Tibial nerve (tissue), 4 donors: ENCODE measurements at places on chromosomes 16 and 17.
A peak's percentile ranks its signal among the peaks of the same experiment; 100 is the strongest.

DNA sequence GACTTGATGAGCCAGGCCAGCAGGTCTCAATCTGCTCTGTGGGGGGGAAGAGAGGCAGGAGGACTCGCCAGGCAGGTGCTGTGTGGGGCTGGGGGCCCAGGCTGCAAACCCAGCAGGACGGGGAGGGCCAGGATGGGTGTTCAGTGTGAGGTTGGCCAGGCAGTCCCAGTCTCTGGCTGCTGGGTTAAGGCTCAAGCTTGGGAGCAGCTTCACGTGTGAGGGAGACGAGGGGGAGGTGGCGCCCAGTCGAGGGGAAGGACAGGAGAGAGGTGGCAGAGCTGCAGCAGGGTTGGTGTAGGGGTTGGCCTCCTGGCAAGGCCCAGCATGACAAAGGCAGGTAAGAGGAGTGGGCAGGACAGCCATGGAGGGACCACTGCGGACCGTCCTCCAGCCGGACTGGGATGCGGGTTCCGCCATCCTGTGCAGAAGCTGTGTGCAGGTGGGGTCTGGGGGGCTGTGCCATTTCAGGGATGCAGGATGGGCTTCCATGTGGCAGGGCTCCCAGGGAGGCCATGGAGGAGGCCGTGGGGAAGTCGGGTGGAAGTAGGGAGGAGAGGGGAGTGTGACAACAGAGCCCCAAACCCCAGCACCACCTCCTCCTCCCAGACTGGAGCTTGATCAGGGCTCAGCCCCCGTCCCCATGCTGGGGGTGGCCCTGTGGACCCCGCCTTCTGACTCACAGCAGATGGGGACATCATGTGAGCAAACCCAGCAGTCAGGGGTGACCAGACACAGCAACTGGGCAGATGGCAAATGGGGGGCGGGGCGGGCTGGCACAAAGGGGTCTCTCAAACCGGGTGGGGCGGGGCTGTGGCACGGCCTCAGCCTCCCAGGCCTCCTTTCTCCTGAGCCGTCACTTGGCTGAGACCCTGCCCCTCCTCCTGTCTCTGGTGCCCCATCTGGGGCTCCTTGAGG, 2.8 kb downstream of the ADGRG1 start:
- DNase-seq = no peak

- peak; percentile 79 for DNase-seq
Observed at GRCh38 chr17:44222112-44222869, 2.8 kb upstream of the UBTF start.

GRCh38 chr17:74654742-74655141, 31.2 kb upstream of the CD300E start:
- no peak for DNase-seq

DNA sequence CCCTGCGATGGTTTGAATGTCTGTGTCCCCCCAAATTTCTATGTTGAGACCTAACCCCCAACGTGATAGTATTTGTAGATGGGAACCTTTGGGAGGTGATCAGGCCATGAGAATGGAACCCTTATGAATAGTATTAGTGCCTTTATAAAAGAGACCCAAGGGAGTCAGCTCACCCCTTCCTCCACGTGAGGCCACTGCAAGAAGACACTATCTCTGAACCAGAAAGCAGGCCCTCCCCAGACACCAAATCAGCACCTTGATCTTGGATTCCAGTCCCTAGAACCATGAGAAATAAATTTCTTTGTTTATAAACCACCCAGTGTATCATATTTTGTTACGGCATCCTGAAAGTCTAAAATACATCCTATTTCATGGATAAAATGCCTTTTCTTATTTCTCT, 64.4 kb upstream of the LRRC37A3 start:
- no peak for DNase-seq

DNA sequence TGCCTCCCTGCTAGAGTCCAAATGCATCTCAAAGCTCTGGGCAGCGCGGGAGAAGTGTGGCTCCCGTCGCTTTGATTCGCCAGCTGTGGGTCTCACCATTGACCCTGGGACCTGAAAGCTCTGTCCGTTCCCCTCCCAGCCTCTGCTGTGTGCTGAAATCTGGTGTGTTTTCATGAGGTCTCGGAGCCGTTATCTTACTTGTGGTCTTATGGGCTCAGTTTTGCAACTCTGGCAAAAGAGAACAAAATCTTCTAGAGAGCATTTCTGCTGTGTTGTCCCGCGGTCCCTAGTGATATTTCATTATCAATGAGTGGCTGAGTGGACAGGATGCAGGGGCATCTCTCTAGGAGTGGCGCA, 13.3 kb downstream of the CRISPLD2 start:
- no peak for DNase-seq

GRCh38 chr17:73336408-73337329, 24.9 kb upstream of the CDC42EP4 start:
- DNase-seq = no peak

DNA sequence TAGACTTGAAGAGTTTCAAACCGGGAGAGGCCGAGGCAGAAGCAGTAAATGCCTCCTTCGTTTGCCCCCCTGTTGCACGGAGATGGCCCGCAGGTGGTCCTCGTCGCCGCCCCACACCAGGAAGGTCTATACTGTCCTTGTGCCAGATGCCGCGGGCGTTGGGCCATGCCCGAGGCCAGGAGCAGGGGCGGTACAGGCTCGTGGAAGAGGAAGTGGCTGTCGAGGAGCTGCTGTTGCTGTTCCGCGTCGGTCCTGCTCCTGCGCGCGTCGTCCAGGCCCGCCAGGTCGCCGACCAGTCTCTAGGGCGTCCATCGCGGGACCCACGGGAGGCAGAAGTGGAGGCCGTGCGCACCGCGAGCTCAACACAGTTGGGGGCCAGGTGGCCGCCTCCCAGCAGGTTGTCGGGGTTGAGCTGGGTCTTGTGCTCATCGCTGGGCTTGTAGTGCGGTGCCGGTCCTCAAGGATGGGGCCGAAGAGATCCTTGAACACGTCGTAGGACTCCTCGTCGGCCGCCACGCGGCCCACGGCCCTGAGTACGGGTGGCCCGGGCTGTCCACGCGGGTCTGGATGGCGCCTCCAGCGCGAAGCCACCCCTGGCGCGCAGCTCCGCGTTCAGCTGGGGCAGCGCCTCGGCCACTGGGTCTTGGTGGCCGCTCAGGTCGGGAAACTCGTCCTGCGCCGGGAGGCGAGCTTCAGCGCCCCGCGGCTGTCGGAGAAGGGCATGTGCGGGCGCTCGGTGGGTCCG, 13.1 kb upstream of the C16orf87 start:
- no peak for DNase-seq

DNA sequence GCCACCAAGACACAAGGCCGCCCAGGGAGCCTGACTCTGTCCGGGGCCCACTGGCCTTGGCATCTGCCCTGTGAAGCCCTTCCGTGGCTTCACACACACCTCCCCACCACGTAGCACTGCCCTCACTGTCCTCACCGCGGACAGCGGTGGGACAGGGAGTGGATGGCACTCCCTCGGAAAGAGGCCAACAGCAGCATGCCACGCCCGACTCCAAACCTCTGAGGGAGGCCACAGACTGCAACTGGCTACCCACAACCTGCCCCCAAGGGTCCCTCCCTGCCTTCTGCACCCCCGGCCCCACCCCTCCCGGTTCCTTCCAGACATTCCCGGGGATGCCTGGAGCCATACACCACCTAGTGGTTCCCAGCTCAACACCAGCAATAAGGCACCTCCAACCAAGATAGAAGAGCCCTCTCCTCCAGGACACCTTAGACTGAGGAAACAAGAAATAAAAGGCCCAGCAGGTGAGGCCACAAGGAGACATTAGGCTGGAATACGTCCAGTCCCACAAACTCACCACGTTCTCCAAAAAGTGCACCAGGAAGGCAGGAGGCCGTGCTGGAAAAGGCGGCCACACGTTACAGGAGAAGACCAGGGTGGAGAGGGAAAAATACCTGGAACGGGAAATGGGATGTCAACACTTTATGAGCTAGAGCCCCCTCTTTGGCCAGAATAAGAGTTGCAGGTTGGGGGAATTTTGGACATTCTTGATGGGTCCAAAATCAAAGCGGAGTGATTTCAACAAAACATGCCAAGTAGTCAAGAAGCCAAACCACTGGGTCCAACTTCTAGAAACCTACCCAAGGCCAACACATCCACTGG, 310.0 kb downstream of the SOX9 start:
- no peak for DNase-seq

- DNase-seq = no peak
Observed at GRCh38 chr16:57798267-57798810, 4.0 kb downstream of the KIFC3 start.

DNA sequence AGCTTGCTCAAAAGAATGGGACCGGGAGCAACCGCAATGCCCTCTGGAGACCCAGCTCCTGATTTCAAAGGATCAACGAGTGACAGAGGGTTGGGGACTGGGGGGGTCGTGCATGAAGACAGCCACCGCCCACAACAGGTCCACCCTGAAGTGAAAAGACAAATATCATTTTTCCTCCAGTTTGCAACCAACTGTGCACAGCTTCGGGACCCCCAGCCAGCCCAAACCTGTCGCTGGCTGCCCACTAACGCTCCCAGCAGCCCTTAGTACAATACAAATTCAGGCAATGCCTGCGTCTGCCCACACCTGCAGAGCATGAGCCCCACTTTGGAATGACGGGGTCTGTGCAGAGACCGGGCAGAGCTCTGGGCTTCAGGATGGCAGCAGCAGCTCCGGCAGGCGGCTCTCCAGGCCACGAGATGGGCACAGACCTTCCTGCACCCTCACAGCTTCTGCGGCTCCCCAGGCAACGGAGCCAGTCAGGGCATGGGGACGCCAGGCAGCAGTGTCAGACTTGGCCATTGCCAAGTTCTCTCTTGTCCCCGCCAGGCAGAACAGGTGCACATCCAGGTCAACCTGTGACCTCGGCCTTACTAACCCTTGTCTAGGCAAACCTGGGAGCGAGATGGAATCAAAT, 60.1 kb downstream of the TBC1D16 start:
- no peak for DNase-seq

GRCh38 chr17:64635647-64636305, 26.3 kb downstream of the SMURF2 start:
- DNase-seq = no peak

DNA sequence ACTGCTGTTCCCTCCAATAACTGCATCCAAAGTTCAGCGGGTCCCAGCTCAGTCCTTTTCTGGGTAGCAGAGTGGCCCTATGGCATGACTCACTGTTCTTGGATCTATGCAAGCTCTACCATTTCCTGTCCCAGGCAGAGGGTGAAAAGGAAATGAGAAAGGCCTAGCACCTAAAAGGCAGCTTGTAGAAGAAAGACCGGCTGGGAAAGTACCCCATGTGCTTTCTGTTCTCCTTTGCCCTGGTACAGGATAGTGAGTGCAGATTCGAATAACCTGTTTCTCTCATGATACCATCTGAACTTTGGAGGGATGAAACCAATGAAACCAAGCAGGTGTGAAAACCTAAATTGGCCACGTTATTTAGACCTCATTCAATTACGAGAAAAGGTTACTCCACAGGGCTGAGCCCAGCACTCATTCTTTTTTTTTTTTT, 12.7 kb upstream of the HASPIN start:
- DNase-seq = no peak

- DNase-seq = no peak
Observed at GRCh38 chr17:13005530-13005929, 12.3 kb downstream of the ELAC2 start.

- no peak for DNase-seq
Observed at GRCh38 chr17:17934806-17935205, 37.4 kb downstream of the TOM1L2 start.

- peak; percentile 68 for DNase-seq
Observed at GRCh38 chr17:15265131-15265530, at the start of gene PMP22. Gene PMP22, minus strand, starts transcription at chr17:15265326. Its CDS starts 4,599 bp downstream, at chr17:15260727.

DNA sequence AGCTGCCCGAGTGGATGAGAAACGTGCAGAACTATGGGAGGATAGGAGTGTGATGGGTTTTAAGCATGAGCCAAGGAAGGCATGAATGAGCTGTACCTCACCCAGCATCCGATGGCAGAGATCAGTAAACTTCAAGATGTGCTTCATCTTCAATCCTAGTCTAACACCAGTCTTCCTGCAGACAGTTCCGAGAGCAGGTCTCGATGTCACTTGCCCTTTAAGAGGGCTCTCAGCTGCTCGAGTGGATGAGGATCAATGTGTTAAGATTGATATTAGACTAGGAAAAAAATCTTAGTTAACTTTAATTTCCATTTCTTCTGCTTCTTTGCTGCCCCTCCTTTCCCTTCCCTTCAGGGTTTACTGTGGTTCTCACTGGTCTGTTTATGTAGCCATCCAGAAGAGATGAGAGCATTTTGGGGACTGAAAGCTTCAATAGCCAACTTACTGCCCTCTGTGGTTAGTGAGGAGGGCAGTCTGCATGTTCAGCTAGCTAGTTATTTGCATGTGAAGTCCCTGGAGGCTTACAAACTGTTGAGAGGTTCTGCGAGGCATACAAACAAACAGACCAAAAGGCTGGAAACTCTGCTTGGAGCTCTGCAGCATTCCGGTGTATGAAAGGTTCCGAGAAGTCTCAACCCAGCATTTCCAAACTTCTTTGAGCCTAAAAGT, 15.3 kb downstream of the KLHL36 start:
- no peak for DNase-seq

- DNase-seq = no peak
Observed at GRCh38 chr17:44417553-44417952, 28.1 kb upstream of the ITGA2B start.

- no peak for DNase-seq
Observed at GRCh38 chr16:84600343-84601229, 17.3 kb downstream of the COTL1 start.
